ENCODE measurements at places on chromosomes 7 and 10.

- DNase-seq: no peak
Observed at GRCh38 chr10:35182631-35183510, 56.2 kb downstream of the CREM start.

- no peak for DNase-seq
Observed at GRCh38 chr7:76377186-76377918, 18.6 kb upstream of the YWHAG start.

- no peak for DNase-seq
Observed at GRCh38 chr7:108310351-108310750, 145.9 kb downstream of the NRCAM start.

DNA sequence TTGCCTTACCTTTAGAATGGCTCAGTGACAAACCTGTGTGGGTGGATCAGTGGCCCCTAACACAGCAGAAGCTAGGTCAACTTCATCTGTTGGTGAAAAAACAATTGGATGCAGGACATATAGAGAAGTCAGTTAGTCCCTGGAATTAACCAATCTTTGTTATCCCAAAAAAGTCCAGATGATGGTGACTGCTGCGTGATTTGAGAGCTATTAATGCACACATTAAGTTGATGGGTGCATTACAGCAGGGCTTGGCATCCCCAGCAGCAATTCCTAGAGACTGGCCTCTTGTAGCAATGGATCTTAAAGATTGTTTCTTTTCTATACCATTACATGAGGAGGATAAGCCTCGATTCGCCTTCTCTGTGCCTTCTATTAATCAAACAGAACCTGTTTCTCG lies 33.3 kb downstream of the OR13A1 start:
- no peak for DNase-seq

Data from NCI-H1092 (cell line).